ENCODE measurements at places on chromosomes 12 and 14.

DNA sequence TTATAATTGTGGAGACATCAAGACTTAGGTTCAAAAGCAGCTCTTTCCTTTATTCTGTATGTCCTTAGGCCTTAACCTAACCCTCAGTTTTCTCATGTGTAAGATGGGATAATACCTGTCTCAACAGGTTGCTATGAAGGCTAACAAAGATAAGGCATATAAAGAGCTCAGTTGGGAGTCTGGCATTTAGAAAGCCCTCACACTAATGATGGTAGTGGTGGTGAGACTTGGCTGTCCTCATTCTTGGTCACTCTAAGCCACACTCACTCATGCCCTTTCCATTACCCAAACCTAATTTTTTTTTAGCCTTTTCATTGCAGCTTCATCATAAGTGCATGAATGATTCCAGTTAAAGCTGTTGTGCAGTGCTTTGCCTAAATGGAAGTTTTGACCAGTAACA lies 137.3 kb downstream of the TGFB3 start:
- DNase-seq: no peak

DNA sequence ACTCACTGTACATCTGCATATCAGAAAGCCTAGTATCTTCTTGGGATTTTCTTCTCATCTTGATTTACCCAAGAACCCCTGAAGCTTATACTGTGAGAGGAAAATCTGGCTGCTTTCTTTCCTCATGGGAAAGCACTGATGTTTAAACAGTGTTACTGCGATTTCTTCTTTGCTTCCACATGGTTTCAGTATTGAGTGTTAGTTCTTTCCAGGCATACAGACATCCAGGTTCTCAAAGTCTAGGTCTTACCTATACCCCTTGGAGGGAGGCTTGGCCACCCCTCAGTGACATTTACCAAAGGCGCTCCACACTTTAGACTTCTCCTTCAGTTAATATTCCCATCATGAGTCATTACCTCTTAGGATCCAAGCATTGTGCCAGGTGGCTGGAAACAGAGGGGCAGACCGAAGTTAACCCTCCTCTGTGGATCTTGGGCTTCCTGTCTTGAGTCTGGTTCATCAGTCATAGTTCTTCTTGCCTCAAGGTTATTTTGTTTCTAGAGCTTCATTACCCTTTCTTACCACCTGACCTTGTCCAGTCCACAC lies 79.1 kb downstream of the TMEM117 start:
- DNase-seq: peak; percentile 14

- DNase-seq: peak; percentile 42
Measured at GRCh38 chr14:32508281-32508680, 179.2 kb downstream of the AKAP6 start.

GRCh38 chr12:69837657-69838415 lies 12.8 kb downstream of the MYRFL start:
- DNase-seq: no peak

DNA sequence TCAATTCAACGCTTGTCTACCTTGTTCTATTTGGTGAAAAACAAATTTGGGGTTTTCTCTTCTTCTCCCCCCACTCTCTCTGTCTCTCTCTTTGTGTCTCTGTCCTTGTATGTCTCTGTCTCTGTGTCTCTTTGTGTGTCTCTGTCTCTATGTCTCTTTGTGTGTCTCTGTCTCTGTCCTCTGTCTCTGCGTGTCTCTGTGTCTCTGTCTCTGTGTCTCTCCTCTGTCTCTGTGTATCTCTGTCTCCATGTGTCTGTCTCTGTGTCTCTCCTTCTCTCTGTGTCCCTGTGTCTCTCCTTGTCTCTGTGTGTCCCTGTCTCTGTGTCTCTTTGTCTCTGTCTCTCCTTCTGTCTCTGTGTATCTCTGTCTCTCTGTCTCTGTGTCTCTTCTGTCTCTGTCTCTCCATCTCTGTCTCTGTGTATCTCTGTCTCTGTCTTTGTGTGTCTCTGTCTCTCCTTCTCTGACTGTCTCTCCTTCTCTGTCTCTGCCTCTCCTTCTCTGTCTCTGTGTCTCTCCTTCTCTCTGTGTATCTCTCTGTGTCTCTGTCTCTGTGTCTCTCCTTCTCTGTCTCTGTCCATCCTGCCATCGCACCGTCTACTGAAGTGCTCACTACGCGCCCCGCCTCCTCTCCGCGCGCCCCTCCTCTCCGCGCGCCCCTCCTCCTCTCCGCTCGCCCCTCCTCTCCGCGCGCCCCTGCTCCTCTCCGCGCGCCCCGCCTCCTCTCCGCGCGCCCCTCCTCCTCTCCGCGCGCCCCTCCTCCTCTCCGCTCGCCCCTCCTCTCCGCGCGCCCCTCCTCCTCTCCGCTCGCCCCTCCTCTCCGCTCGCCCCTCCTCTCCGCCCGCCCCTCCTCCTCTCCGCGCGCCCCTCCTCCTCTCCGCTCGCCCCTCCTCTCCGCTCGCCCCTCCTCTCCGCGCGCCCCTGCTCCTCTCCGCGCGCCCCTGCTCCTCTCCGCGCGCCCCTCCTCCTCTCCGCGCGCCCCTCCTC lies 12.8 kb downstream of the LRCOL1 start:
- peak; percentile 26 for DNase-seq

- no peak for DNase-seq
Measured at GRCh38 chr12:103114296-103115055, 157.0 kb downstream of the ASCL1 start.

GRCh38 chr12:91975891-91976290 lies 169.8 kb downstream of the BTG1 start:
- DNase-seq: no peak

DNA sequence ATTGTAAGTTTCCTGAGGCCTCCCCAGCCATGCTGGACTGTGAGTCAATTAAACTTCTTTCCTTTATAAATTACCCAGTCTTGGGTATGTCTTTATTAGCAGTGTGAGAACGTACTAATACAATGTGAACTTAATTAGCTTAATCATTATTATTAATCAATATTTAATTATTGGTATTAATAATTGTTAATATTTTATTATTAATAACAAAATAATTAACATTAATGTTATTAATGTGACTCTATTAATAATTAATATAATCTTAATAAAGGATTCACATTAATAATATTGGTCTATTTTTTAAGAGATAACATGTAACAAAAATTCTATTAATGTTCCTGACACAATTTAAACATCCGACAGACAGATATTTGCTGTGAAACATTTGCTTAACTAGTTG lies 164.9 kb upstream of the ATF7IP start:
- DNase-seq: no peak

DNA sequence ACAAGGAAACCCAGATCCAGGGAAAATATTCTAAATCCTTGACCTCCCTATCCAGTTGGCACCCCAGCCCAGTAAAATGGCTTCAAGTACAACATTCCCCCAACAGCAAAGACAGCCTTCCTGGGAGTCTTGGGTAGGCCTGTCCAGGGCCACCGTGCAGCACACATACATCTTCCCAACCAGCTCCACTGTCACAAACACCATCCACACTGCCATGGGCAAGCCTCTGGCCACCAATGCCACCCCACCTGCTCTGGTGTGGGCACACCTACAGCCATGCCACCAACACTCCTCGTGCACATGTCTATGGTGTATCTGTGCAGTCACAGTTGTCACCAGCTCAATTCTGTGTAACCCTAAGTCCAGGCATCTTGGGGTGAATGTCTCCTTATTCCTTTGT lies 193.2 kb downstream of the DAD1 start:
- no peak for DNase-seq

- no peak for DNase-seq
Measured at GRCh38 chr12:53115112-53115890, 12.0 kb downstream of the SOAT2 start.

GRCh38 chr12:92676710-92677109 lies 26.1 kb upstream of the PLEKHG7 start:
- DNase-seq: no peak

- DNase-seq: no peak
Measured at GRCh38 chr12:119327471-119327870, 7.1 kb upstream of the CCDC60 start.

DNA sequence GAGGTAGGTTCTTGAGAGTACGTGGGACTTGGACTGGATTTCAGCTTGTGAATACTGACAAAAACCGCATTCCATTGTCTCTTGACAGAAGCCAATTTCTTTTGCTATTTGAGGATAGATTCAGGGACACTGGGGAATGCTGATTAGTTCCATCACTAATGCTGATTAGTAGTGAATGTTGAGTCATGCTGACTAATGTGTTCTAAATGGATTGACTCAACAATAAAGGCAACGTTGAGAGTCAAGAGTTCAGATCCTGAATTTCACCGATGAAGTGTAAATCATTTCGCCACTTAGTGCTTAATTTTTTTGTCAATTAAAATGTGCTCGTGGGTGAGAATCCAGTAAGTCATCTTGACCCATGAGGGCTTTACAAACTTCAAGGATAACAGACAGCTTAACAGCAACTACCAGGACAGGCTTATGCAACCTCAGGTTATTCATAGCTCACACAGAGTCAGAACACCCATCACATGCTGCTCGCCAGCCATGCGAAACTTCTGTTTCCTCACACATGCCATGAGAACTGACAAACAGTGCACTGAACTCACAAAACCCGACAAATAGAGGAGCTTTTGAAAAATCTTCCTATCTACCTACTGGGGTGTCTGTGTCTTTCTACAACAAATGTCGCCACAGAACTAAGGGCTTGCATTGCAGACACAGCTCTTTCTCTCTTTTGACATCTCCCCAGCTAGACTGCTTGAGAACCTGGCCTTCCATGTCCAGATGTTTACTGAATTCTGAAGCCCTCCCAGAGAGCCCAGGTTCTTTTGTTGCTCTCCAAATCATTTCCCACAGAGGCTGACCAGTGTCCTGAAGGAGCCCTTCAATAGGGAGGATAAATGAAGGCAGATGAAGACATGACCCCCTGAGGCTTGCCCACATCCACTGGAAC lies 316.4 kb downstream of the ZFP36L1 start:
- DNase-seq: peak; percentile 95

DNA sequence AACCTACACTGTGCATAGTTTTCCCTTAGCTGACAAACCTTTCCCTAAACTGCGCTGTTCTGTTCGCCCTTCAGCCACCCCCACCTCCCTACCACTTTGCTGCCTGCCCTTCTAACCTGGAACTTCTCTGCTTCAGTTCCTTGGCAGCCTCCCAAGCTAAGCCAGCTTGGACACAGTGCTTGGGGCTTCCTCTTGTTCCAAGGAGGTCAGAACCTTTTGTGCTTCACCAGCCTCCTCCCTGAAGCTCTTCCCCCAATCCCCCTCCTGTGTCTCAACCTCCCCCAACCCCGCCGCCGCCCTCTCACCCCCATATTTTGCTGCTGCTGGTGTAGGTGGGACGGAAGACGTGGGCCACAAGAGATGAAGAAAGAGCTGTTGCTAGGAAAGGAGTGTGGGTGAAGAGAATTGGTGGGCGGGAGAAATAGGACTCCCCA lies 8.1 kb upstream of the RIC8B start:
- DNase-seq: peak; percentile 79

DNA sequence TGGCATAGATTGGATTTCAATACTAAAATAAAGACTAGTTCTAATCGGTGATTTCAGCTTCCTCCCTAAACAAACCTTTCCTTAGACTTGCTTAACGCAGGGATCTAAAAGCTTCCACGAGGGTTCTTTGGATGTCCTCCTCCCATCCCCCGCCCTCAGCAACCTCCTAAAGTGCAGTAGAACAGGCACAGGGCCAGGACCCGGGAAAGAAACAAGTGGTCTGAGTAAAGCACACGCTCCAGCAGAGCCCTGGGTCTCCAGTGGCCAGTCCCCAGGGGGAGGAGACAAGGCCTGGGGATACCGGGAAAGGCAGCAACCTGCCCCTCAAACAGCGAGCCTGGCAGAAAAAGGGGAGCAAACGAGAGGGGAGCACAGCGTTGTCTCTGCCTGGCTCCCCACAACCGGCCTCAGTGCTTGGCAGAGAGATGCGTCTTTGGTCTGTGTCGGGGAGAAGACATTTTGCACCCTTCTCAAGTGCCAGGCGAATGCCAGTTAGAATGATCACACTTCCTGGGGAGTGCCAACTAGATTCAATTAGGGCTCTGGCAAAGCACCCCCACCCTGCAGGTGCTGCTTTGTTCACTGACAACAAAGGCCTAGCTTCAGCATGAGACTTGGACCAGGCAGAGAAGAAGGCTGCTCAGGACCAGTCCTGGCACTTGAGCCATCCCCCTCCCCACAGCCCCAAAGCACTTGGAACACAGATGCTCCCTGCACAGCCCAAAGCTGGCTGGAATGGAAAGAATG lies 17.1 kb upstream of the SLC6A12 start:
- no peak for DNase-seq

DNA sequence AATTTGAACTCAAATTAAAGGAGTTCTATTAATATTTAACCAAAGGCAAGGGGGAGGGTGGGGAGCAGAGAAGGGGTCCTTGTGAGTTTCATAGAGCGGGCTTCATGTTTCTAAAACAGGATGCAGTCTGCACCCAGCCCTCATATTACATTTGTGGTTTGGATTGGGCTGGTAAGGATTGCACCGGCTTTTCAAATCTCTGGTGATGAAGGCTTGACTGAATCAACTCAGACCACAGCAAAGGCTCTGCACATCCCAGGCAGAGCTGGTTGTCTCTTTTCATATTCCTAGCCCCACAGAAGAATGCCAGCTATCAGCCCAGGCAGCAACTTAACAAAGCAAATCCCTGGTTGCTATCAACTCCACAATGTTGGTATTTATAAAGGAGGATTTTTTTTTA lies 1221.4 kb downstream of the VRK1 start:
- no peak for DNase-seq

DNA sequence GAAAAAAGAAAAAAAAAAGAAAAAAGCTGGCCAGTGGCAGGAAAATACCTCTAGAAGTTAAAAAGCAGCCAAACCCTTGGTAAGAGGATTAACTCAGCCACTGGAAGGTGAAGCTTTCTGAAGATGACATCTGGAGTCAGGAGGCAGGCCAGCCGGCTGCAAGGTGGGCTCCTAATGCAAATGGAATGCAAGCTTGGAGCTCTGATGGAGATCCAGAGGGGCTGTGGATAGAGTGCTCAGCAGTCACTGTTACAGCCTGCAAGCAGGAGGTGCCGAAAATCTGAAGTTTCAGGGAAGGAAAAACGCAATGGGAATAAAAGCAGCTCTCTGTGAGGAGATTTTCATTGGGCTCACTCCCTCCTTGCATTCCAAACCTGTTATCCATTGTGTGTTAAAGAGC lies 41.0 kb downstream of the GSC start:
- no peak for DNase-seq

- DNase-seq: no peak
Measured at GRCh38 chr12:46548605-46549071, 176.1 kb upstream of the SLC38A2 start.

GRCh38 chr14:89996963-89997362 lies 41.2 kb downstream of the TDP1 start:
- no peak for DNase-seq

- DNase-seq: no peak
Measured at GRCh38 chr12:12718853-12719252, 1.7 kb downstream of the CDKN1B start.

DNA sequence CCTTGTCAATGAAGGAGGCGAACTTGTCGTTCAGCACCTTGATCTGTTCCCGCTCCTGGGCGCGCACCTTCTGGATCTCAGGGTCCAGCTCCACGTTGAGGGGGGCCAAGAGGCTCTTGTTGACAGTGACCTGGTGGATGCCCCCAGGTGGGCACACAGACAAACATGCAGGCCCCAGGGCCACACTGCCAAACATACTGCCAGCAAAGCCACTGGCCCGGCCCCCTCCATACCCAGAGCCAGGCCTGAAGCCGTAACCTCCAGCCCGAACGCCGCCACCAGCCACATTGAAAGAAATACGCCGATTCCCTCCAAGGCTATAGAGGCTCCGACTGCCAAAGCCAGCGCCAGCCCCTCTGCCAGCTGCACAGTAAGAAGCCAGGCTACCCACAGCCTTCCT lies 337 bp downstream of the KRT74 start:
- DNase-seq: no peak
